ENCODE measurements at places on chromosomes 3 and 15.

DNA sequence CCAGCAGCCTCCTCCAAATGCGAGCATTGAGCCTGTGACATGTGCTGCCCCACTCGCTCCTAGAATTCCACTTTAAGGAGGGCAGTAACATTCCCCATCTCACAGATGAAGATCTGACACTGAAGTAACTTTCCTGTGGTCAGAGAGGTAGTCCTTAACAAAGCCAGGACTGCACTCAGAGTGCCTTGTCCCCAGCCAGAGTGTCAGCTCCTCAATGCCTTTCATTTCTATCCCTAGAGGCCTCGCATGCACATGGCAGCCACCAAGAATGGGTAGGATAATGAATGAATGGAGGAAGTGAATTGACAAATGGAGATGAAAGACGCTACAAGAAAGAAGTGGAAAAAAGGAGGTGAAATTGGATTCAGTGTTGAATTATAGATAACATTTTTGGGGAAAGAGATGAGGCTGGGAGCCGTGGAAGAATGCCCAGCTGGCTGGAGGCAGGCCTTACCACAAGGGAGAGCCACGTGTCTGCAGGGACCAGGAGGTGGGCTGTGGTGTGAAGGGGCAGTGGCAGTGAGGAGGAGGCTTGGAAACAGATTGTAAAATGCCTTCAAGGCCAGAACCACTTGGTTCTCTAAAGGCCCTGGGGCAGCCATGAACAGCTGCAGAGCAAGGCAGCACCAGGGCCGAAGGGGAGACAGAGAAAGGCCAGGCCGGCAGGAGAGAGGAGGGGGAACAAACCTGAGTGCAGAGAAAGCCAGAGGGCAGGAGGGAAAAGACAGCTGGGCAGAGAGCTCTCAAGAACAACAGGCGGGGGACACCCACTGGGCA lies 10.4 kb downstream of the CFAP92 start:
- DNase-seq = no peak

GRCh38 chr15:88742161-88742560 lies 61.1 kb upstream of the ACAN start:
- DNase-seq = no peak

DNA sequence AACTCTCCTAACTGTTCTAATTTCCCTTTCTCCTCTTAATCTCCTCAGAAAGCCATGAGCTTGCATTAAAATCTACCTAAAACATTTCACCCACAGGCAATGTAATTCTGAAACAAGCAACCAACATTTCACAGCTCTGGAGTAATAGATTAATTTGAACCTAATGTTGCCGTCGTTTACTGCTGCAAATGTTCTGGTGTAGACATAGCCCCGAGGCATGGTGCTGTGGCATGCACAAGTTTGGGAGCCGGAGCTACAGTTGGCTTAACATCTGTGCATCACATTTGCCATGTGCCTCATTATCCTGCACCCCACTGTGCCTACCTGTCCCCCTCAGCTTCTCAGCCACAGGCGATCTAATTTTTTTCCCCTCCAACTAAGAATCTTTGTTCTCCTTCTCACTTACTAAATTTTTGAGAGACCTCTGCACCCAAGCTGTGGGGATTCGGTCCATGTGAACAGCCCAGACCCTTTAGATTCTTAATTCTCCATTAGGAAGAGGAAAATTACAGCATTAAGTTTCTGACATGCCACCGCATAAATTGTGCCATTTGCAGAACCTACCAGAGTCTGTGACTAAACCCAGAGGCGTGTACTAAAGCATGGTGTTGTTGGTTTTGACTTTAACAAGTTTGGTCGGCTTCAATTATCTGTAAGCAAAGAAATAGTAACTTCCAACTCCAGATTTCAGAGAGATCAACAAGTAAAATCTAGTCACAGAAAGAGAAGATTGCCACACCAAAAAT lies 419.2 kb downstream of the MECOM start:
- no peak for DNase-seq

GRCh38 chr3:170274641-170275040 lies 52.4 kb downstream of the PRKCI start:
- DNase-seq = no peak

DNA sequence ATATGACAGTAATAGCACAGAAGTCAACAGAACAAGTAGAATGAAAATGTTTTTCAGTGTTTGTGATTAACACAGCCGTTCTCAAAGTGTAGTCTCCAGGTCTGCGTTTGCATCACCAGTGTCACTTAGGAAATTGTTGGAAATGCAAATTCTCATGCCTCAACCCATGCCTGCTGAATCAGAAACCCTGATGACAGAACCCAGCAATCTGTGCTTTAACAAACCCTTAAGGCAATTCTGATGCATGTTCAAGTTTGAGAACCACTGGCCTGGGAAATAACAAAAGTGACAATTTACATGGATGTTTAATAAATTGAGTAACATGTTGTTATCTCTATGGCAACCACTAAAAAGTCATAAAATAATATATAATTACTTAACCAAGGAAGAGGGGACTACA lies 103.1 kb upstream of the ATP11B start:
- no peak for DNase-seq

DNA sequence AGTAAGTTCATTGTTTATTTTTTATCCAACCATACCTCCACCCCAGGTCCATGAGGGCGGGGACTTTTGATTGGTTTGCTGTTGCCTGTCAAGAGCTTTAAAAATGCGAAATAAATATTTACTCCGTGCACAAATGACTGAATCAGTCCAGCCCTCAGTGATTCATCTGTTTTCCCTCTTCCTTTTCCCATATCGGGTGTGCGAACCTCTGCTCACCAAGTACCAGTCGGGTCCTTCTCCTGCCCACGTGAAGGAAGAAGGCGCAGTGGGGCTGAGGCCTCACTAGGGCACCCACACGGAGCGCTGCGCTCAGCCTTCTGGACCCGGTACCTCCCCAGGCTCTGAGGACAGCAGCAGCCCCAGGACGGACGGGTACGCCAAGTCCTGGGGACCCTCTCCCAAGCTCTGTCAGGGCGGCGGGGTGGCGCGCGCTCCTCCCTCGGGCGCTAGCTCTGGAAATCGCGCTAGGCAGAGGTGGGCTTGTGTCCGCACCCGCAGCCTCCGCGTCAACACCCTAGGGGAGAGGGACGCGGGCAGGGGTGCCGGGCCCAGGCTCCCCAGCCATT lies 70.5 kb upstream of the EPHB3 start:
- DNase-seq = no peak

DNA sequence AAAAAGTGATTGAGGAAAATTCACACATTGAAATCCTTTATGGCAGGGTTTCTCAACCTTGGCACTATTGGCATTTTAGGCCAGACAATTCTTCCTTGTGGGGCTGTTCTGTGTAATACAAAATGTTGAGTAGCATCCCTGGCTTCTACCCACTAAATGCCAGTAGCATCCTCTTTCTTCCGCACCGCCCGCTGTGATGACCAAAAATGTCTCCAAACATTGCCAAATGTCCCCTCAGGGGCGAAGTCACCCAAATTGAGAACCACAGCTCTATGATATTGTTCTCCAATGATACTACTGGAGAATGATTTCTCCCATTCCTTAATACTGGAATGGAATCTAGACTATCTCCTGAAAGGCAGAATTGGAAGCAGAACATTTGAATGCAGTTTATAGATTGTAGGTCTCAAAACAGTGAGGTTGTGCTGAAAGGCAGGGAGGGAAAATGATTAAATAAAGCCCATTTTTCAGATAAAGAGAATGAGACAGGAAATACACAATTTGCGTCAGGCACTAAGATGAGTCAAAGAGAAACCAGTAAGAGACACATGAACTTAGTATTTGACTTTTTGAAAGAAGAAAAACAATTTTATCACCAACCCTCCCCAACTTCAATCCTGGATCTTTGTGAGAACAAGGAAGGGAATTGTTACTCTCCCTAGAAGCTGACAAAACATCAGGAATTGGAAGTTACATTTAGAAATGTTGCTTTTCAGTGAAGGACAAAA lies 101.6 kb upstream of the TNIK start:
- DNase-seq = no peak

DNA sequence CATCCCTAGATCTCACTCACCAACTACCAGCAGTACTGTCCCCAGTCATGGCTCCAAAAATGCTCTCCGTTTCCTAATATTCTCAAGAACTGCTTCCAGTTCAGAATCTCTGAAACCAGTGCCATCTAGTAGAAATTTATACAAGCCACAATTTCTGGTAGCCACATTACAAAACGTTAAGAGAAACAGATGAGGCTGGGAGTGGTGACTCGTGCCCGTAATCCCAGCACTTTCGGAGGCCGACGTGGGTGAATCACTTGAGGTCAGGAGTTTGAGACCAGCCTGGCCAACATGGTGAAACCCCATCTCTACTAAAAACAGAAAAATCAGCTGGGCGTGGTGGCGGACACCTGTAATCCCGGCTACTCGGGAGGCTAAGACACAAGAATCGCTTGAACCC lies 78.4 kb upstream of the RAD18 start:
- no peak for DNase-seq

- DNase-seq = no peak
These were observed 120.0 kb upstream of the ST8SIA2 start for GRCh38 chr15:92273723-92274122.

DNA sequence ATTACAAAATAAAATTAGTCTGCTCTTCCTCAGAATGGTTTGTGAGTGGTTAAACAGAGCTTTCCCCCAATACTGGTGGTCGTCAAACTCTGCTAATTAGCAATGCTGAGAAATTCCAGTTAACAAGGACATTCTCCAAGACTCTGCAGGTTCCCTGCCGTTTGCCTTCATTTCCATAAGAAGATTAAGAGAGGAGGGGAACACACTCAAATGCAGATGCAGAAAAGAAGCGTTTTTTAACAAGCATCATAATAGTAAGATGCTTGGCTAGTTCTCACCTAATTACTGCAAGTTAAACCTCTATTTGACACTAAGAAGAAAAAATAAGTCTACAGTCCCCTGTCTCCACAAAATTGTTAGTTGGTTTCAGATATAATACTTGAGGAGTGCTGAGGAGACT lies 3.7 kb upstream of the SOX2 start:
- no peak for DNase-seq

DNA sequence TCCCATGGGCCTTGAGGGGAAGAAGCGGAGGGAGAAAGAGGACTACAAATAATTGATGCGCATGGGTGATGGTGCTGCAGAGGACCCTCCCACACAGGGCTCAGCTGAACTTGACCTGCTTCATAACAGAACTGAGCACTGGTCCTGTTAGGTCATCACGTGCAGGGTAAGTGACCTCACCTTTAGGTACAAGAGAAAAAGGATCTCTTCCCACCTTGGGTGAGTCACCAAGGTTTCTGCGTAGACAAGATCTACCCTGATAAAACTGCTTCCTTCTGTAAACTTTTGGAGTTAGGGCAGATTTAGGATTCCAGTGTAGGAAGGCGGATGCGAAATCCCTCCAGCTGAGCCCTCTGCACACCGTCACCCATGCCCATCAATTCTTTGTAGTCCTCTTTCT lies 67.1 kb downstream of the FEM1B start:
- DNase-seq = no peak

GRCh38 chr3:6448011-6448410 lies 412.9 kb upstream of the GRM7 start:
- DNase-seq = no peak

DNA sequence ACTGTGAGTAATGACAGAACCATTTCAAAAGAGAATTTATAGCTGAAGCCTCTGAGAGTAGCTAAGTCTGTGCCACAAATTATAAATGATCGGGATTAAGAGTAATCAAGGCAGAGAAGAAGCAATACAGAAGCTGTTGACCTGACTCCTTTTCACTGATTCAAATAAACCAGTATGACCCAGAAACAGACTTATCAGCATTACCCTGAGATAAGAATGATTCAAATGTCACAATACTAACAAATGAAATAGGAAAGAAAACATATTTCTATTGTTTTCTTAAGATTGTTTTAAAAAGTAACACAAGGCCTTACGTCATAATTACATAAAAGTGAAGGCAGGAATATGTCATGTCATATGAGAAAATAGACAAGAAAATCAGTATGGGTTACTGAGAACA lies 1534.6 kb downstream of the SI start:
- no peak for DNase-seq

All from AG09319 (cell line).